ENCODE measurements at places on chromosomes 7 and 10. TPM values are rescaled to one million over a fixed set of nuclear protein-coding genes. Genes with fewer than 3 reads are reported as not detected.

DNA sequence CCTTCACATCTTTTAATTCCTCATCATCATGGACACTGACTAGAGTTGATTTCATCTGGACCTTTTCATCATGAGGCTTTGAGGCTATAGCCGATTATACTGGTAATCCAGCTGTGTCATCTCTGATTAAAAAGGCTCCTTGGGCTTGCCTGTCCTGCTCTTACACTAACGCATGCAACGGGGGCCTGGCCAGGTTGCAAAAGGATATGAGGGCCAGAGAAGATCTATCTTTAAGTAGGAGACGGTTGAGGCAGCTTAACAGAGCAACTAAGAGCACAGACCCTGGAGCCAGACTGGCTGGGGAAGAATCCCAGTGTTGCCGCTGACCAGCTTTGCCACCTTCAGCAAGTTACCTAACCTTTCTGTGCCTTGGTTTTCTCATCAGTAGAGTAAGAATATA is 211.5 kb downstream of the PTEN start:
- DNase-seq: no peak

NUDT13 gene
- 4.4 TPM for polyA plus RNA-seq

DNA sequence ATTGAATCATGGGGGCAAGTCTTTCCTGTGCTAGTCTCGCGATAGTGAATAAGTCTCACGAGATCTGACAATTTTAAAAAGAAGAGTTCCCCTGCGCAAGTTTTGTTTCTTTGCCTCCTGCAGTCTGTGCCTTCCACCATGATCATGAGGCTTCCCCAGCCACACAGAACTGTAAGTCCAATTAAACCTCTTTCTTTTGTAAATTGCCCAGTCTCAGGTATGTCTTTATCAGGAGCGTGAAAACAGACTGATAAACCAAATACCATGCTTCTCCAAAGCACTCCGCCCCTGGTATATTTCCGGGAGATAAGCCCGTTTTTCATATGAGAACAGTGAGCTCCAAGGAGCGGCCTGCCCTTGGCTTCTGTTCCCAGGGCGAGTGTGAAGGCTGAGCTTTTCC is 118.9 kb downstream of the EVX1 start:
- no peak for DNase-seq

DNA sequence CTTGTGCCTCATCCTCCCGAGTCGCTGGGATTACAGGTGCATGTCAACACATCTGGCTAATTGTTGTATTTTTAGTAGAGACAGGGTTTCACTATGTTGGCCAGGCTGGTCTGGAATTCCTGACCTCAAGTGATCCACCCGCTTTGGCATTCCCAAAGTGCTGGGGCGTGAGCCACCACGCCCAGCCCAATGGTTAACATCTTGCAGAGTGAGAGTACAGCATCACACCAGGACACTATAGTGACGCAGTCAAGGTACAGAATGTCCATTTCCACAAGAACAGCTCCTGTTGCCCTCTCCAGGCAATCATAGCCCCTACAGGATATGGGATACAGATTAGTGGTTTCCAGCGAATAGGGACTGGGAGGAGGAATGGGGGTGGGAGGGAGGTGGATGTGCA is 34.0 kb downstream of the MYO1G start:
- no peak for DNase-seq

DNA sequence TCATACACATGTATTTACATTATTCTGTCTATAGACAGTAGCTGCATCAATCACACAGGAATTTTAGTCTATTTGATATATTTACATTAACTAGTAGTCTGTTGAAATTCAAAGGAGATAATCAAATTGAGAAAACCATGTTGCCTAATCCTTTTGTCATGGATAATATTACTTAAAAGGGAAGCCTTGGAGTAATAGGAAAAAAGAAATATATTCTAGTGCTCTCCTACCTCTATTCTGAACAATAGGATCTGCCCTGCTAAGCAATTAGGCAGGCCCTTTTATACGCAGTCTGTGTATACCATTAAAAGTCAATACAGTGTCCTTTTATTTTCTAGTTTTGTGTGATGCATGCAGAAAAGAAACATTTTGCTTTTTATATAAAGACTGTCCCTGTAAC is 24.5 kb downstream of the UMAD1 start:
- no peak for DNase-seq

CFTR gene
- polyA plus RNA-seq: 0.30 TPM

GRCh38 chr7:126525906-126526305 is 726.8 kb downstream of the GRM8 start:
- no peak for DNase-seq

DNA sequence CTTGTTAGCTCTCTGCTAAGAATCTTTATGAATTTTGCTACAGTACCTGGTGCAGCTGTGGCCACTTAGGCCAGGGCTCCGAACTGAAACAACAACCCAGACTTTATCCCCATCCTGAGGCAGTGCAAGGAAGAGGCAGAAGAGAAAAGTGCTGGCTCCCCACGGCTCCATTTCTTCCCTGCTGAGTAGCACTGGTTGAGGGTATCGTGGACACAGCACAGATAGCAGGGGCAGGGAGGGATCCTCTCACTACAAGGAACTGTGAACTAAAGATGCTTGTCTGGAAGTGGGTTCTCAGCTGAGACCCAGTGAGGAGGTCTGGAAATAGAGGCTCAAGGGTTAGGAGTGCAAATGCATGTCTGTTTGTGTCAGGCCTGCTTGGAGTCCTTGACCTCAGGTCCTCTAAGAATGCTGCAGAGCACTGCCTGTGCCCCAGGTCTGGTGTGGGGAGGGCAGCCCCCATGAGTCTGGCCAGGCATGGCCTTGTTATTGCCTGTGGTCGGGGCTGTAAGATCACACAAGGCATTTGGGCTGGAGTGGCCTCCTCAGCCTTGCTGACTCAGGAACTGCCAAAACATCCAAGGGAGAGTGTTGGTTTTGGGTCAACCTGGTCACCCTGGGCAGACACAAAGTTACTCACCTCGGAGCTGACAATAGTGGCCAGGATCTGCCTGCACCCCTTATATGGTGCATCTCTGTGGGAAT is 58.1 kb downstream of the DMBT1 start:
- no peak for DNase-seq

SEMA3D gene
- 12.3 TPM for polyA plus RNA-seq

DNA sequence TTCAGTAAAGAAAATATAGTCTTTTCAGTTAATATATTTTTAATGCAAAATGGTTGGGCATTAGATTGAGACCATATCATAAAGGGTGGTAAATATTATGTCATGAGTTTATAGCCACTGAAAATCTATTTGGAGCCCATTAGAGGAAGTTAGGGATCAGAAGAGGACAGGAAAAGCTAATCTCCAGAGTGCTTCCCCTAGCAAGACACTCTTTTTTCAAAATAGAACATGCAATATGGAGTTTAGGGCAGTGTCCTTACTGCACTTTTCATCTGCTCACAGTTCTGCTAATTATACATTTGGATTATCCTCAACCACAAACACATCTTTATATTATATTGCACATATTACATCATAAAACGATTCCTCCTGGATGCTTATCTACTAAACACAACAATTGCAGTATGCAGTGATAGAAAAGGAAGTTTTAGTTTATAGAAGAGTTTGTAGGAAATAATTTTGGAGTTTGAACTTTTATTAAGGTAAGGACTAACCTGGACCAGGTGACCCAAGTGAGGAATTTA is 159.8 kb downstream of the PHF14 start:
- DNase-seq: no peak

DNA sequence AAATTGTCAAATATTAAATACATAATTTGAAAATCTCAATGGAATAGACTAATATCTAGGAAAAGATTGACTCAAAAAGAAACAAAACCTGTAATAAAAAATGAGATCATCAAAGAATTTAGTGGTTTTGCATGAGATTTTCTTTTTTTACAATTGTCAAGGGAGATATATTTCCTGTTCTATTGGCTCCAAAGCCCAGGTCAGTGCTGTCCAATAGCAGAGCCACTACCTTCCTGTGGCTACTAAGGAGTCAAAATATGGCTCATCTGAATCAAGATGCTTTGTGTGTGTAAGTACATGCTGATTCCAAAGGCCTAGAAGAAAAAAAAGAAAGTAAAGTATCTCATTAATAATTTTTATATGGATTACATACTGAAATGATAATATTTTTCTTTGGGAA is 191.9 kb downstream of the C7orf25 start:
- DNase-seq: no peak

DNA sequence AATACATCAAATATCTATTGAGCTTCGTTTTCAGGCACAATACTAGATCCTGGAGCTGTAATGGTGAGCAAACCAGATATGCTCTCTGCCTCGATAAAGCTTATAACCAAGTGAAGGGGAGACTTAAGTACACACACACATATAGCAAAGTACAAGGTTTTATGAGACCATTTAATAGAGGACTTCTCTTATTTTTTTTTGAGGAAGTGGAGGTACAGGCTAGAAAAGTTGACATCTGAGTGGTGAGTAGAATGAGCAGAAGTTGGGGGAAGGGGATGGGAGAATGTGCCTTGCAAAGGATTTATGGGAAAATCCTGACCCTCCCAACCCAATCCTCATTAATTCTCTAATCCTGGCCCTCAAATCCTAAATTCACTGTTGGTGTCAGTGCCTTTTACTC is 7.7 kb downstream of the CCDC136 start:
- DNase-seq: no peak

DNA sequence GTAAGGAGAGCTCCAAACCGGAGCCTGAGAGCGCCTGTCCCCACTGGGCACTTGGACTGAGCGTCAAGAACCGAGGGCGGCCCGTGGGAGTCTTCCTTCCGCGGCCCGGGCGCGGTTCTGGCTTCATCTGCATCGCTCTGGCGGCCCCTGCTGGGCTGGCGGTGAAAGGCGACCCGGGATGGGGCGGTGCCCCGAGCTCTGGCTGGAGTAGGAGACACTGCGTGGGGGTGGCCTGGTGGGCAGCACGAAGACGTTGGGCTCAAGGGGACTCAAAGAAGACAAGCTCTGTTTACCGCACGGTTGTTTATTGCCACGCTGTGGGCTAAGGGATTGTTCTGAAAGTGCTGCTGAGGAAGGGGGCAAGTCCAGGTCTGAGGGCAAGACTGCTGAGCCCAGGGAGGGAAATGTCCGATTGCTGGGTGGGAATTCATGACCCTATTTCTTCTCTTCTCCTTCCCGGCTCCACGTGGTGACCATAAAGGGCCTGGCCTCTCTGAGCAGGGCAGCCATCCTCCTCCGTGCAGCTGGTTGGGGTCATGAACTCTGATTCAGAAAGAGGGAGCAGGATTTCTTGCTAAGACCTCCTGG is 29.8 kb downstream of the PLAU start:
- DNase-seq: peak; percentile 81

- no peak for DNase-seq
These were observed 65.6 kb downstream of the WIPF3 start for GRCh38 chr7:29871787-29872398.

DNA sequence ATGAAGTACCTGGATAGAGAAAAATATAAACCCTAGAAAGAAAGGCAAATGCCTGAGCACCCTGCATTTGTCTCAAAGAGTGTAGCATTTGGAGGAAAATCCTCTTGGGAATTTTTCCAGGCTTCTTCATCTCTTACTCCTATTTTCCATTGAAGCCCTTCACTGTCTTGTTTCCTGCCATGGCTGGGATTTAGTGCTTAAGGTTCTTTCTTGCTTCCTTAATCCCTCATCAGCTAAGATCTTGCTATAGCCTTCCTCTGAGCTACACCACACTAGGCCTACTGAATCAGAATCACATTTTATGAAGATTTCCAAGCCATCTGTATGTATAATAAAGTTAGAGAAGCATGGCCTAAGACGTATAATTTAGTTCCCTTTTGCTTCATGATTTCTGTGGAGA is 97.5 kb upstream of the PHYHIPL start:
- no peak for DNase-seq

DNA sequence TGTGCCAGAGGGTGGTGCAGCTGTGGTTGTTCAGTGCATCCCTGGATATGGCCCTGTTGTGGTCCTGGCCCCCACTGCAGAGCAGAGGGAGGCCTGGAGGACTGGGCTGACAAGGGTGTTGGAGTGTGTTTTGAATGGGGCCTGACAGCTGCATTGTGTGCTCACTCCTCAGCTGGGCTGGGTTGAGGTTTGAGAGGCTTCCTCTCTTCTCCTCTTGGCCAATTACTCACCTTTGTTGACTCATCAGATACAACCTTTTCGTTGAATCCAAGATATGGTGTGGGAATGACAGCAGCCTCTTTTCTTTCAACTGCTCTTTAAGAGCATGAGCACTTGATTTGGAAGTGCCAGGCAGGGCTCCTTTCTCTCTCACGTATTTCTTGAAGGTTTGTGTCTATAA is 228.5 kb upstream of the COBL start:
- DNase-seq: no peak

GRCh38 chr7:24963218-24963617 is 16.8 kb downstream of the OSBPL3 start:
- DNase-seq: peak; percentile 36

- DNase-seq: no peak
These were observed 2.8 kb downstream of the CYP26C1 start for GRCh38 chr10:93063144-93063976.

DNA sequence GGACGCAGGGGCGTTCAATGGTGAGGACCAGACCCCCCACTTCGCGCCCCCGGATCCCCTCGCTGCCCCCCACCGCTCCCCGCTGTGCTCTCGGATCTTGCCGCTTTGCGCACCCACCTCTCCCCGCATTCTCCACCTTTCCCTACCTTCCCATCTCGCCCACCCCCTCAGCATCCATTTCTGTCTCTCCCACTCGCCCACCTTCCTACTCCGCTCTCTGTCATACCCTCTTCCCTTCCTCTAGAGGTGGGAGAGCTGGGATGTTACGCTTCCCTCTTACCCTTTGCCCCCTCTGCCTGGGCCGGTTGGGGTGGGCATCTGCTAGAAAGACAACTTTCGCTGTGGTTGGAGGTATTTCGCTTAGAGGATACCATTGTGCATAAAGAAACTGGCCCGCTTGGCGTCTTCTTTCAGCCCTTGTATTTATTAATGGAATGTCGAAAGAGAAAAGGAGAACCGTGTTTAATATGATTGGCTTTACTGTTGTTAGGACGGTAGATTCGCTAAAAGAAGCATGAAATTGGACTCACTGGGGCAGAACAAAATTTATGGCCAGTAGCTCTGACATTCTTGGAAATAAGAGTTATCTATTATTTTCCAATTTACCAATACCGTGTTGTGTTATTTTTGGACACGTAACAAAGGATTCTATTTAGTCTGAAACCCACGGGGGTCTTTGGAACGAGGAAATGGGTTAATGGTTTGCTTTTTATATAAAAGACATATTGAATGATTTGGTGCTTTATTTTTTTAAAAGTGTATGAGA is 873 bp downstream of the PRKAR2B start:
- no peak for DNase-seq

DNA sequence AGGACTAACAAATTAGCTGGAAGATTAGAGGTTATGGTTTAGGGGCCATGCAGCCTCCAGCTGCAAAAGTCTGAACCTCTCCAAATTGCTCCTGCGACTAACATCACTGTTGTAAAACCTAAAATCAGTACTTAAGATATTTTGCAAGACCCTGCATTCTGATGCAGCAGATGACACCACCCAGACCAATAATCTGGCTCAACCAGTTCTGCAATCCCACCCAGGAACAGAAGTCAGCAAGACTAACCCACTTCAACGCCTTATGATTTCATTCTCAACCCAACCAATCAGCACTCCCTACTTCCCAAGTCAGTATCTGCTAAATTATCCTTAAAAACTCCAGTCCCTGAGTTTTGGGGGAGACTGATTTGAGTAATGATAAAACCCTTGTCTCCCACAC is 250.8 kb upstream of the MBL2 start:
- DNase-seq: no peak

GRCh38 chr10:11208908-11209829 is 191.5 kb downstream of the CELF2 start:
- DNase-seq: no peak

- DNase-seq: no peak
These were observed 23.6 kb upstream of the TTYH3 start for GRCh38 chr7:2607923-2608904.

TMEM130 gene
- 2.7 TPM for polyA plus RNA-seq
